Brain microvascular endothelial cell (primary cell): ENCODE measurements at places on chromosomes 6 and 20.
A peak's percentile ranks its signal among the peaks of the same experiment; 100 is the strongest.

- no peak for DNase-seq
These were observed 279.8 kb downstream of the EPHA7 start for GRCh38 chr6:93139408-93140081.

GRCh38 chr6:162497389-162497788 is 230.2 kb downstream of the PRKN start:
- DNase-seq = no peak

- no peak for DNase-seq
These were observed 4.8 kb downstream of the CCHCR1 start for GRCh38 chr6:31152781-31153180.

DNA sequence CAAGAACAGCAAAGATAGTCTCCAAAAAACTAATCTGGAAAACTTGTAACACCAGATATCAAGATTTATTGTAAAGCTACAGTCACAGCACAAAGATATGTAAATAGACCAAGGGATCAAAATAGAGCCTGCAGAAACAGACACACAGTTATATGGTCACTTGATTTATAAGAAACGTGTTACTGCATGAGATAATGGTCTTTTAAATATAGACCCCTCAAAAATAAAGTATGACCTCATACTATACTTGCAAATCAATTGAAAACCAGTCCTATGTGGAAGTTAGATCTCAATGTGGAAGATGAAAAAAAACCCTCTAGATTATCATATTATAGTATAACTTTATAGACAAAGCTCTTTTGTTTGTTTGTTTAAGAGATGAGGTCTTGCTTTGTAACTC is 247.3 kb upstream of the CNR1 start:
- DNase-seq = no peak

DNA sequence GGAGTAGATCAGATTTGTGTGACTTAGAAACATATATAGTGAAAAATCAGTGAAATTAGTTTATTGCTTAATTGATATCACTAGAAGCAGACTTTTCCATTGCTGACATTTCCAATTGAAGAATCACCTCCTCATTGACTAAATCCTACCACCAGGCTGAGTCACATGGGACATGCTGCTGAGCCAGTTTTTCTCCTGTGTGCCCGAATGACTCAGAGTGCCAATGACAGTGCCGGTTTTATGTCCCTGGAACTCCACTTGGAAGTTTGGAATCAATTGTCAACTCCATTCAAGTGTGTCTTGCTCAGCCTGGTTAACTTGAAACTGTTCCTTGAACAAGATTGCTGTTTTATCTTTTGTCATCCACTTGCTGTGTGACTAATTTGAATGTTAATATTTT is 316.1 kb upstream of the PRDM1 start:
- DNase-seq = peak; percentile 4
